ENCODE measurements at places on chromosomes 2 and 18.

- DNase-seq: no peak
Observed at GRCh38 chr2:159218389-159218788, 68.1 kb downstream of the WDSUB1 start.

DNA sequence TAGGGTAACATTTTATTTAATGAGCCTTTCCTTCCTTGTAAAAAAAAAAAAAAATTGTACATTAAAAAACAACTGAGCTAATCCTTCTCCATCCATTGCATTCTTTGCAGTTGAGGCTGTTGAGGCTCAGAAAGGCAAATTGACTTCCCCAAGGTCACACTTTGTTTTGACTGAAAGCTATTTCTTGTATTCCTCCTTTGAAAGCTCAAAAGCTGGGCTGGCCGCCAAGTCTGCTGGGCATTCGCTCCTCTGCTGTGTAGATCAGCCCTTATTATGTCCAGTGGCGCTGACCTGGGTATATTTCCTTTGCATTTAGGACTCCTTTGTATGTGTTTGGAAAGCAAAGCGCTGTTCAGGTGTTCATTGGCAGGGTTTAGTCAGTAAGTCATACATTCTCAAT is 44.0 kb downstream of the SGPP2 start:
- DNase-seq: no peak

DNA sequence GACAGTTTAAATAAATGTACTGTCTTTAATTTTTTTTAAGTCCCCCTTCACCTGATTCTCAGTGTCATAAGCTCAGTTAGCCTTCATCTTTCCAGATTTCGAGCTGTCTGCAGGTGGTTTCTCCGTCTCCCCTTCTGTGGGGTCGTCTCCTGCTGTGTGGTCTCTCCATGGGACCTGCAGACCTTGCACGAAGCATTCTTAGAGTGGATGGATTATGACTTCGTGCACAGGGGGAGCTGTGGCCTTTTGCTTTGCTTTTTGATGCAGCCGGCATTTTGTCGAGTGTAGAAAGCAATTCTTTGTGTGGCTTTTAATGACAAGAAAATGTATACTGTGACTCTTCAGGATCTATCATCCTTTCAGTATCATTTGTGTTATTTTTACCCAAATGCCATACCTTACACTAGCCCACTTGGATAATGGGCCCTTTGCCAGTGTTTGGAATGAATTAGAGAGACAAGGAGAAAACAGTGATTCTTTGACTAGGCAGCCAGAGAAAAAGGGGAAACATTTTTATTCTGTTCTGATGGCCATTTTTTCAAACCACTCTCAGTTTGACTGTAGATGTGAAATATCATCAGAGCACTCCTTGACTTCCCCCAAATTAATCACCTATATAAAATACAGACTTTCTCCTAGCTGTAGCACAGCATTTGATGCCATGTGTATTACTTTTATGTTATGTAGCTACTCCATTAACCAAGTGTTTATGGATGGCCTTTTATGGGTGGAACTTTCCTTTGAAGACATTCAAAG is 54.3 kb downstream of the ITGA6 start:
- DNase-seq: no peak

GRCh38 chr18:7325126-7325430 is 94.2 kb downstream of the LRRC30 start:
- DNase-seq: no peak

- no peak for DNase-seq
Observed at GRCh38 chr2:236916181-236916580, 169.5 kb upstream of the COPS8 start.

GRCh38 chr2:196783431-196784094 is 15.9 kb downstream of the GTF3C3 start:
- no peak for DNase-seq

DNA sequence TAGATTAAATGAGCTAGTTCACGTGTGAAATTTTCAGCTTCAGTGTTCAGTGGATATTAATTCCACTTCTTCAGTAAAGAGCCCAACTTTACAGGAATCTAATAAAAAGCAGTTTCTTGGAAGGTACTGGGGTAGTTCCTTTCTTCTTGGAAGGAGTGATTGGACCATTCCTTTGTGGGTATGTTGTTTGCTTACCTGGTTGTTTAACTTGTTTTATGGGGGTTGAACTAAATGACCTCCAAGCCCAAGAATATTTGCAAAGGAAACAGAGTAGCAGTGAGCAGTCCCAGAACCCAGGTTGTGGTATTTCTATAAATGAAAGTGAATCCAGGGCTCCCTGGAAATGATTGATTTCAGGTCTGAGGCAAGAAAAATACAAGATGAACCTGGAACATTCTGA is 31.4 kb downstream of the KCNJ13 start:
- no peak for DNase-seq

GRCh38 chr18:38250971-38251370 is 685.4 kb upstream of the CELF4 start:
- DNase-seq: no peak

GRCh38 chr2:147137711-147138110 is 707.1 kb upstream of the ACVR2A start:
- DNase-seq: no peak

GRCh38 chr2:189425676-189426075 is 15.6 kb upstream of the WDR75 start:
- no peak for DNase-seq

DNA sequence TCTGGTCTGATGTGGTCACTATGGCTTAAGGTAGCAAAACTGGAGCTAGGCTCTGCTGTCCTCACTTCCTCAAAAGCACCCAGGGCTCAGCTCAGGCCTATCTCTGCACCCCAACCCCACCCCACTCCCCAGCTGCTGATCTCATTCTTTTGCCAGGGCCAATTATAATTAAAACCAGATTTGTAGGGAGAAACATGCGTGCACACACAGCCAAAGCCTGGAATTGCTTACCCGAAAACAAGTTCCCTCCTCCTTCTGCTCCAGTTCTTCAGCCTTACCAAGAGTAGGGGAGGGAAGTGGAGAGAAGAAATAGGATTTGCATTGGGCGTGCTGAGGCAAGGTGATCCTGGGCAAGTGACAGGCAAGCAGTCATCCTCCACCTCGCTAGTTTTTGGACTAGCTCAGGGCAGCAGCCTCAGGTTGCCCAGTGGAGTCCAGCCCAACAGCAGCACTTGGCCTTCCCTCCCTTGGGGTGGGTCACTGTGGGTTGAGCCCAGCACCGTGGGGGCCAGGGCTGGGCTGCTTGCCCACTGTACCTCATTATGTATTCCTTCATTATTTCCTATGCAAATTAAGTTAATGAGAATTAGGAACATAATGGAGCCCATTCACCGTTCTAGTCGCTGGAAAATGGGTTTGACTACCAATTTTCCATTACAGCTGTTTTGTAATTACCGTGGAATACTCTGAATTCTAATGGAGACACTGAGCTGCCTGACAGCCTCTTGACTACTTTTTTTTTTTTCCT is 199.1 kb upstream of the CELF4 start:
- DNase-seq: no peak

GRCh38 chr2:146867477-146867986 is 977.3 kb upstream of the ACVR2A start:
- no peak for DNase-seq

DNA sequence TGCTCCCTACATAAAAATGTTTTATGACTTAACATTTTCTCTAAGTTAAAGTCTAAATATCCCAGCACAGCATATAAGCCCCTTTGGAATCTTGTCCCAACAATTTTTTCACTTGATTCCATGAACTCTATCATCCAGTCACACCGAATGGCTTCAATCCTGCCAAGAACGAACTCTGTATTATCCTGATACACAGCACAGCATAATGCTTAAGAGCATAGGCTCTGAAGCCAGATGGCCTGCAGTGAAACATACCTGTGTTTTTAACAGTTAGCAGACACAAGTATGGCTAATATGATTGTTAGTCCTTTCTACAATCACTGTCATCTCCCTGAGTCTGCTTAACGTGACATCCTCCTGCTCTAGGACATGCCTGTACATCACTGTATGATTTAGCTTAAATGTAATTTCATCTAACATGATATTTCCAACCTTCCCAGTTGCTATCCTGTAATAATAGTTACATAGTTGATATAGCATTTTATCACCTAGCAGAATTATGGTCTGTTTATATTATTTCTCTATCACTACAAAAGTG is 669.5 kb downstream of the ERBB4 start:
- no peak for DNase-seq

DNA sequence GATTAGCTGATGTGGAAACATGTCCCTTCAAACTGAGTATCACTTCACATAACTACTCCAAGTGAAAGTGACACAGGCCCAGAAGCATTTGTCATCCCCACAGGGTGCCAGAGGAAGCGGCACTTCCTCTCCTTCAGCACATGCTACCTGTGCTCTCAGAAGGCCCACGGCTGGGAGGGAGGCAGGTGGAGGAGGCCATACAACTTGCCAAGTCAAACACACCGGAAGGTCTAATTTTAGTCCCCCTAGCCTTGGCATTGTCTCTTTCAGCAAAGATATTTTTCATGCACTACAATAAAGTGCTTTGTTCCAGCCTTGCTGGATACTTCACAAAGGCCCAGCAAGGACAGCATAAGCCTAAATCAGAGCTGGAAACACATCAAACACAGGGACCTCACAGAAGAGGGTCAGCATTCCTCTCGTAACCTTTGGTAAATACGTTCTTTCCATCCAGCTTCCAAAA is 38.0 kb downstream of the VSNL1 start:
- no peak for DNase-seq

- DNase-seq: no peak
Observed at GRCh38 chr2:25034081-25034480, 7.8 kb upstream of the EFR3B start.

DNA sequence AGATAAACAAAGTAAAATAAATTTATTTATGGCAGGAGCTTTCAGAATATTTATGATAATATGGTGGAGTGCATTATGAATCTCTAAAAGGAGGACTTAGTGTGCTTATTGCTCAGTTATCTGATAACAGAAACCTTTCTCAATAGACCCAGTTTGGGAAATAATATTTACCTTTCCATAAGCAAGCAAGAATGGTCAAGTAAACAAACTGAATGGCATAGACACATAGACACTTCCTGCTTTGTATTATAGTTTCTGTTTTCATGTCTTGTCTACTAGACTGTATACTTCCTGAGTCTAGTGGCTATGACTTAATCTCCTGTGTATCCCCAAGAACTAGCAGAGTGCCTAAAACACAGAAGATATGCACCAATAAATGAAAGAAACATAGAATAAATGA is 87.8 kb downstream of the UPP2 start:
- DNase-seq: no peak

GRCh38 chr2:183383854-183384253 is 259.6 kb downstream of the NUP35 start:
- no peak for DNase-seq

DNA sequence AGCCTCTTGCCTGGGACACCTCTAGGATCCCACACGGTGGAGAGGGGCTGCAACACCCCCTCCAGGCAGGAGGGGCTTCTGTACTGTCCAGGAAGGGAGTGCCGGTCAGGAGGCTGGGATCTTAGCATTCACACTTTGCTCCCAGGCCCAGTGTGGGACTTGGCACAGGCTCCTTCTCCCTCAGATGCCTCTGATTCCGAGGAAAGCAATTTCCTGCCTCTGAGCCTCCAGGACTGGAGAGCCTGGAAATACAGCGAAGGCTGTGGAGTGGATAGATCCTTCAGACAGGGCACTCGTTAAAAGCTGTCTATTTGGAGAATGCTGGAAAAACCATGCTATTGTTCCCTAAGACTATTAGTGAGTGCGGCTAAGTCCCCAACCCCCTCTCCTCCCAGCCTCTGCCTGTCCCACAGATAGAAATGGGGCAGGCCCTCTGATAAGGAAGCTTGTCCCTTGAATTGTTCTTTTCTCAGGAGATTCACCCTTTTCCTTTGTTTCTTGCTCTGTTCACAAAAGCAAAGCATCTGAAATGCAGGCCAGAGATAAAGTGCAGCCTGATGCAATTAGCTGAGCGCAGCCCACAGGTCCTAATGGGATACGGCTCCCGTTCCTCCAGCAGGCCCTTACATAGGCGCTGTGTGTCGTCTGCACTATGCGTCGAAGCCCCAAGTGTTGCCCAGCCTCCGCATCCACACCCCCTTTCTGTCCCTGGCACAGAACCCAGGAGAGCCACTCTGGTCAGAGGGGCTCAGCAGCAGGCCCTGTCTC is 252.2 kb downstream of the KLHL29 start:
- DNase-seq: no peak

GRCh38 chr2:111946294-111947114 is 48.1 kb downstream of the MERTK start:
- DNase-seq: no peak

- DNase-seq: no peak
Observed at GRCh38 chr2:232415138-232415690, 8.6 kb downstream of the ALPG start.

GRCh38 chr18:45403341-45404049 is 211.8 kb upstream of the SLC14A2 start:
- no peak for DNase-seq

DNA sequence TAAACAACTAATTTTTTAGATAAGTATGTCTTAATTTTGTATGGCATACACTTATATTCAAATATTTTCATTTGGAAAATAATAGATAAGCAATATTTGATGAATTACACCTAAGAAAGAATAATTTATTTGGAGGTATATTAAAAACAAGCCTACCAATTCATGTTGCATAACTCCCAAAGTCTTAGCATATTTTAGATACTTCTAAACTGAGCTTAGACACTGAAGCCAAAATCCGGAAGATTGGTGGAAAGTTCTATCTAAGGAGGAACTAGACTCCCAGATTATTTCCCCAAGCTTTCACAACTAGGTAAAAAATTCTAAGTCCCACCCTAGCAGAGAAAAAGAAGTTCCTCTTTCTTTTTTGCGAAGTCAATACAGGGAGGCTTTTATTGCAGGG is 221.0 kb upstream of the MMADHC start:
- DNase-seq: no peak

All from stimulated activated CD8-positive, alpha-beta memory T cell treated with anti-CD3 and anti-CD28 coated beads, Interleukin-7, amount 100 ng/mL, for 4 hours (primary cell).